ENCODE measurements at places on chromosomes 5 and 9. TPM values are rescaled to one million over a fixed set of nuclear protein-coding genes. Genes with fewer than 3 reads are reported as not detected.

DCTN3 gene
- total RNA-seq = 34.2 TPM

DNA sequence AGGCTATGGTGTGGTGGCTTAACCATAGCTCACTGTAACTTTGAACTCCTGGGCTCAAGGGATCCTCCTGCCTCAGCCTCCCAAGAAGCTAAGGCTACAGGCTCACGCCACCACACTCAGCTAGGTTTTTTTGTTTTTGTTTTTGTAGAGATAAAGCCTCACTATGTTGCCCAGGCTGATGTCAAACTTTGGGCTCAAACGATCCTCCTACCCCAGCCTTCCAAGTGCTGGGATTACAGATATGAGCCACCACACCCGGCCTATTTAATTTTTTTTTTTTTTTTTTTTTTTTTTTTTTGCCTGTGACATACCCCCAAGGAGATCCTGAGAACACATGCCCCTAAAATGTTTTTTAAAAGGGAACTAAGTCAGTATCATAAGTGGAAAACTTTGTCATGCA, 10.4 kb downstream of the FUBP3 start:
- DNase-seq = no peak

DNA sequence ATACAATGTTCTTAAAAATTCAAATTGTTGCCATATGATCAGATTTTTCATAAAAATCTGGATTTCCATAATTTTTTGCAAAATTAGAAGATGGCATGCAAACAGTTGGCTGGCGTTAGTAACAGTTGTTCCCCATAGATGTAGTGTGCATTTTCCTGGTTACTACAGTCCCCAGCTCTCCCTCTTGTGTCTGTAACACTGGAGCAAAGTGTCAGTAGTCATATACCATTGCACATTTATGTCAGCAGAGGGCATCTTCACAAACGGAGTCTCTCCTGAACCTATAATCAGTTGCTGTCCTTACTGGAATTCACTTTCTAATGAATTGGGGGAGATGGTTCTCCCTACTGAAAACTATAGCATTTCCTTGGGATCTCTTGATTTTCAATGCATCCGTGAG, 44.7 kb upstream of the DMAC1 start:
- DNase-seq = no peak

DNA sequence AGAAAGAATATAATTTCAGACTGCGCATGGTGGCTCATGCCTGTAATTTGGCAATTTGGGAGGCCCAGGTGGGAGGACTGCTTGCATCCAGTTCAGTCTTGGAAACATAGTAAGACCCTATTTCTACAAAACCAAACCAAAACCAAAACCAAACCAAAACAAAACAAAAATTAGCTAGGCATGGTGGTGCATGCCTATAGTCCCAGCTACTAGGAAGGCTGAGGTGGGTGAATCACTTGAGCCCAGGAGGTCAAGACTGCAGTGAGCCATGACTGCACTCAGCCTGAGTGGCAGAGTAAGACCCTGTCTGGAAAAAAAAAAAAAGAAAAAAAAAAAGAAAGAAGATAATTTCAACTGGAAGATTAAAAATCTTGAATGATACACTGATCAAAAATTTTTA, 137.0 kb upstream of the ACOT12 start:
- no peak for DNase-seq

DNA sequence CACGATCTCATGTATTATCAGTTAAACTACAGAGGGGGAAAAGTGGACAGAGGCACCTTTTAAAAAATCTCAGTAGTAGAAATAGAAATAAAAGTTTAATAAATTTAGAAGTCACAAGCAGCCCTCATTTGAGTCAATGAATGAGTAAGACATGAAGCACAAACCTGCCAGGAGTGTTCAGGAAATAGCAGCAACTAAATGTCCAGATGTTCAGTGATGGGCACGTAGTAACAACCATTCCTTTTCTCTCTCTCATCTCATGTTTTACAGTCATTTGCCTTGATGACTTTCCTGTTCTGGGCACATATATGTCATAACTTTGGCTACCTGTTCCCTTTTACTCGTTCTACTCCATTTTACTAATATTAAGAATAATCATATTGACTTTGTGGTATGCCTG, 17.7 kb downstream of the ISOC1 start:
- no peak for DNase-seq

ZNF608 gene
- 23.7 TPM for total RNA-seq

ASPN gene
- total RNA-seq = 298 TPM

ARL15 gene
- total RNA-seq = 91.4 TPM

MRNIP gene
- total RNA-seq = 30.5 TPM

DNA sequence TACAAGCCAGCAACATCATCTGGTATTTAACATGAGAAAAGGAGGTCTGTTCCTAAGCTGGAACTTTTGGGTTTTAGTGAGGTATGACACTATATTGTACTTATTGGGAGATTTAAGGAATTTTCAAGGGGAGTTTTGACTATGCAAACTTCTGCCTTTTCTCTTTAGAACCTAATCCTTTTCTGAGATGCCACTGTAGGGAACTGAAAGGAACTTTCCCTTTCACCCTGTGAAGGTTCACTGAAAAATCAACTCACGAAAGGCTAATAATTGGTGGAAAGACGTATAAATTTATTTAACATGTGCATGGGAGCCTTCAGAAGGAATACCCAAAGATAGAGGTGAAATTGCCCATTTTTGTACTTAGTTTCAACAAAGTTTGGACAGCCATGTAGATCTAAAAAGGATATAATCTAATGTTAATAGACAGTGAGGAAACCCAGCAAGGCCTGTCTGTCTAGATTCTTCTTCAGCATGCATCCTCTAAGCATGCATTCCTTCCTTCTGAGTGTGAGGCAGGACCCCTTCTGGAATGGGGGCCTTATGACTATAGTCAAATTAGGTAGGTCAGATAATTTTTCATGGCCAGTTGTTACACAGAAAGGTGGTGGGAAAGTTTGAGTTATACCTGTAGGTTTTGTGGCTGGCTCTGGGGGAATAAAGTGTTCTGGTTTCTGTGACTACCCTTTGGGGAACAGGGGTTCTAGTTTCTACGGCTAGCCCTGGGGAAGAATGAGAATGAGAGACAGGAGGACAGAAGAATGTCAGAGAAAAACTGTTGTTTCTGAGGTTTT, 200.3 kb downstream of the C9orf152 start:
- DNase-seq = no peak

DNA sequence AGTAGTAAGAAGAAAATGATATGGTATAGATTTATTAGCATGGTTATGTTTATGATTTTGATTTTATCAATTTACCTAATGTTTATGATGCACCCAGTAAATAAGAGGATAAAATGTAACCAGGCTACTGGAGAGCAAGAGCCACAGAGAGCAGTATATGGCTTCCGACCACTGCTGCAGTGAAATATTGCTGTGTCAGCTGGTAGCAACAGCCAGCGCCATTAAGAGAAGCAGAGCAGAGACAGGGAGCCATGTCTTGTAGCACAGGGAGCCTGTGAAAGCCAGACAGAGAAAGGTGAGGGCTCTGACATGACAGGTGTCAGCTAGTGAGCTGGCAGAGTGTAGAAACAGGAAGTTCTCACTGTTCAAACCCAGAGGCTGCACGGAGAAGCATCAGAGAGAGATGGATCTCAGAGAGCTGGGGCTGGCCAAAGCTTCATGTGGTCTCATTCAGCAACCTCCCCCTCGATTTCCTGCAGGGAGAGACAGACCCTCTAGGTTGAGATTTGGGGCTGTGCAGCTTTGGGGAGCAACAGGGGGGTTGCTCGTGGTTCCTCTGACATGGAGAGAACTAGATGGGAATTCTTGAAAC, 202.1 kb downstream of the MED10 start:
- DNase-seq = no peak

TEX48 gene
- total RNA-seq = not detected

- DNase-seq = no peak
Observed at GRCh38 chr5:67350185-67350584, 153.6 kb upstream of the CD180 start.

DNA sequence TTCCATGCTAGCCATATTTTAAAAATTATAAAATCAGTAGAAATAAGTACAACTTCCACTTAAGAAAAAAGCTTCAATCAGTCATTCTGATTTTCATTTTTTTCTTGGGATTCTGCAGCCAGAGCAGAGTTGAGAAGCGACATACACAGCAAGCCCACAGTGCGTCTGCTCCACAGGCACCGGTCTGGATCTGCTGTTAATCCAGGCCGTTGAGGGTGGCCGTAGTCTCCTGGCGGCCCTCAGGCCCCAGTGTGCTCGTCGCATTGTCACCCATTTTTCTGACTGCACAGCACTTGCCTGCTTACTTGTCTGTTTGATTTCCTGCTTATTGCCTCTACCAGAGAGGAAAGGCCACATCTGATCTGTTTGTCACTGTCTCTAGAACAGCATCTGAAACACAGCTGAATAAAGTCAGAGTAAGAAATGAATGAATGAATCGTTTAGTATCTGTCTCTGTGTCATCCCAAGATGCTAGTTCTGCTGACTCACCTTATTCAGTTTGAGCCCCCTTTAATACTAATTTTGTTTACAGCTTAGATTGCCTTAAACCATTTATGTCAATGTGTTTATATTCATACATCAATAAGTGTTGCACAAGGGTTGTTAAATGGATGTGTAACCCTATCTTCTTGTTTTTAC, 11.6 kb upstream of the ASPN start:
- no peak for DNase-seq

GRCh38 chr9:34380511-34381315, 4.0 kb upstream of the MYORG start:
- no peak for DNase-seq

DNA sequence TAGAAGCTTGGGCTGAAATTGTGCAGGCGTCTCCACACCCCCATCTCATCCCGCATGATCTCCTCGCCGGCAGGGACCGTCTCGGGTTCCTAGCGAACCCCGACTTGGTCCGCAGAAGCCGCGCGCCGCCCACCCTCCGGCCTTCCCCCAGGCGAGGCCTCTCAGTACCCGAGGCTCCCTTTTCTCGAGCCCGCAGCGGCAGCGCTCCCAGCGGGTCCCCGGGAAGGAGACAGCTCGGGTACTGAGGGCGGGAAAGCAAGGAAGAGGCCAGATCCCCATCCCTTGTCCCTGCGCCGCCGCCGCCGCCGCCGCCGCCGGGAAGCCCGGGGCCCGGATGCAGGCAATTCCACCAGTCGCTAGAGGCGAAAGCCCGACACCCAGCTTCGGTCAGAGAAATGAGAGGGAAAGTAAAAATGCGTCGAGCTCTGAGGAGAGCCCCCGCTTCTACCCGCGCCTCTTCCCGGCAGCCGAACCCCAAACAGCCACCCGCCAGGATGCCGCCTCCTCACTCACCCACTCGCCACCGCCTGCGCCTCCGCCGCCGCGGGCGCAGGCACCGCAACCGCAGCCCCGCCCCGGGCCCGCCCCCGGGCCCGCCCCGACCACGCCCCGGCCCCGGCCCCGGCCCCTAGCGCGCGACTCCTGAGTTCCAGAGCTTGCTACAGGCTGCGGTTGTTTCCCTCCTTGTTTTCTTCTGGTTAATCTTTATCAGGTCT, at the start of gene C9orf72:
TSS of gene C9orf72 (minus strand) at position 564 of the 716 bp plus-strand sequence. CDS start 6,361 bp downstream, outside the sequence.
- no peak for DNase-seq

FANCC gene
- 25.7 TPM for total RNA-seq

GRCh38 chr5:31825518-31826068, 186.7 kb downstream of the PDZD2 start:
- DNase-seq = no peak

DNA sequence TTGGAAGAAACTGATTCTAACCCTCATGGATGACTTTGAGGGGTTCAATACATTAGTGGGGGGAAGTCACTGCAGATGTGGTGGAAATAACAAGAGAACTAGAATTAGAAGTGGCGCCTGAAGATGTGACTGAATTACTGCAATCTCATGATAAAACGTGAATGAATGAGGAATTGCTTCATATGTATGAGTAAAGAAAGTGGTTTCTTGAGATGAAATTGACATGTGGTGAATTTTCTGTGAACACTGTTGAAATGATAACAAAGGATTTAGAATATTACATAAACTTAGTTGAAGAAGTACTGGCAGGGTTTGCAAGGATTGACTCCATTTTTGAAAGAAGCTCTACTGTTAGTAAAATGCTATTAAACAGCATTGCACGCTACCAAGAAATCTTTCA, 113.0 kb downstream of the UGCG start:
- DNase-seq = no peak

GRCh38 chr5:171750311-171750788, 35.3 kb upstream of the SMIM23 start:
- no peak for DNase-seq

IL9 gene
- not detected for total RNA-seq

DNA sequence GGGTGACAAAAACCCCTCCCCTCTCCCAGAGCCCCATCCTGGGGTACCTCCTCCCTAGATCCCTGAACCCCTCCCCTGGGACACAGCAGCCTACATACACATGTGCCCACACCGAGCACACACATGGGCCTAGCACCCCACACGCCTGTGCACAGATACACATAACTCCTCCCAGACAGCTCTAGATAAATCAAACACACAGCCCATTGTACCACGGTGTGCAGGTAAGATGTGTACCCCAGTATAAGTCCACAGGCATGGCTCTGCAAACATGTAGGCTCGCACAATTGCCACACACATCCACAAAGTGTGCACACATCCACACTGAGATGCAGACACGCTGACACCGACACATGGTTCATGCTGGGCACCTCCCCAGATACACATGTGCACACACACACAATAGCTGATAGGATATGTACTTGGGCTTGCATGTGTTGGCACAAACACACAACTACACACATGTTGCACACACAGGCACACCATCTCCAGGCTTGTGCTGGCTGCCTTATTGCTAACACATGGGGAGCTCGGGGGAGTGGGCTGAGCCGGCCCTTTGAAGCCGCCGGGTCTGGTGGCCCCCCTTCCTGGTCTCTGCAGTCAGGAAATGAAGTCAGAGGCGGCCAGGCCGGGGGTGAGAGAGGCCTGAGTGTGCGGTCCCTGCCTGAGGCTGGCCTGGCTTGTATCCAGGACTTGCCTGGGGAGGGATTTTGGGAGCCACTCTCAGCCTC, 30.2 kb downstream of the GOLGA2 start:
- DNase-seq = peak; percentile 53

GRCh38 chr9:4193391-4193790, 106.5 kb downstream of the GLIS3 start:
- DNase-seq = no peak

TTC39B gene
- 22.4 TPM for total RNA-seq

GRCh38 chr9:83473488-83473971, 64.7 kb downstream of the FRMD3 start:
- no peak for DNase-seq

ARID3C gene
- total RNA-seq = not detected

- DNase-seq = peak; percentile 74
Observed at GRCh38 chr9:121373011-121373729, 3.1 kb upstream of the STOM start.

DNA sequence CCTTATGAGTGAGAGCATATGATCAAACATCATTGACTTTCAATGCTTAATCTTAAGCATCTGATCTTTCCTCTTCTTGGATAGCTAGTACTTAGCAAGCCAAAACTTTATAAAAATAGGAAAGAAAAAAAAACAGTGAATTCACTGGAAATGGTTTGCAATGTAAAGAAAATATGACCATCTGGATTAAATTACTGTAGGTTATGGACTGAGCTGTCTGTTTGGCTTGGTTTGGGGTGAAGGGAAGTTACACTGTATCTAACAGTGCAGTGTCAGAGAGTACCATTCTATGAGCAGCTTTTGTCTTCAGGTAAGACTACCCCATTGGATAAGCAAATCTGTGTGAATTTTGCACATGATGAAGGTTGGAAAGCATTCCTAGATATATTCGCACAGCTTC, 151.4 kb downstream of the TLE1 start:
- no peak for DNase-seq

GRCh38 chr5:58315794-58316193, 144.1 kb downstream of the PLK2 start:
- no peak for DNase-seq

PDLIM4 gene
- total RNA-seq = 17.4 TPM

- no peak for DNase-seq
Observed at GRCh38 chr5:130286971-130287370, 382.7 kb downstream of the CHSY3 start.

Measured in urinary bladder (tissue), 4 donors.